ENCODE measurements at places on chromosomes 12 and 14. TPM values are rescaled to one million over a fixed set of nuclear protein-coding genes. Genes with fewer than 3 reads are reported as not detected.

RHOJ gene
- 12.1 TPM for polyA plus RNA-seq

MYF6 gene
- polyA plus RNA-seq: not detected

KRT71 gene
- polyA plus RNA-seq: not detected

SLC7A7 gene
- 0.19 TPM for polyA plus RNA-seq

LRRC10 gene
- not detected for polyA plus RNA-seq

SPX gene
- not detected for polyA plus RNA-seq

PIWIL1 gene
- 0.03 TPM for polyA plus RNA-seq

Measured in SK-N-SH (cell line).